ENCODE measurements at places on chromosomes 7 and 10.

GRCh38 chr10:32995751-32996150, 37.7 kb upstream of the ITGB1 start:
- no peak for DNase-seq

- DNase-seq, result no peak
These were observed 272.1 kb upstream of the IMMP2L start for GRCh38 chr7:111834367-111834766.

GRCh38 chr10:104232613-104233102, 494 bp upstream of the CFAP43 start:
- DNase-seq, result no peak

DNA sequence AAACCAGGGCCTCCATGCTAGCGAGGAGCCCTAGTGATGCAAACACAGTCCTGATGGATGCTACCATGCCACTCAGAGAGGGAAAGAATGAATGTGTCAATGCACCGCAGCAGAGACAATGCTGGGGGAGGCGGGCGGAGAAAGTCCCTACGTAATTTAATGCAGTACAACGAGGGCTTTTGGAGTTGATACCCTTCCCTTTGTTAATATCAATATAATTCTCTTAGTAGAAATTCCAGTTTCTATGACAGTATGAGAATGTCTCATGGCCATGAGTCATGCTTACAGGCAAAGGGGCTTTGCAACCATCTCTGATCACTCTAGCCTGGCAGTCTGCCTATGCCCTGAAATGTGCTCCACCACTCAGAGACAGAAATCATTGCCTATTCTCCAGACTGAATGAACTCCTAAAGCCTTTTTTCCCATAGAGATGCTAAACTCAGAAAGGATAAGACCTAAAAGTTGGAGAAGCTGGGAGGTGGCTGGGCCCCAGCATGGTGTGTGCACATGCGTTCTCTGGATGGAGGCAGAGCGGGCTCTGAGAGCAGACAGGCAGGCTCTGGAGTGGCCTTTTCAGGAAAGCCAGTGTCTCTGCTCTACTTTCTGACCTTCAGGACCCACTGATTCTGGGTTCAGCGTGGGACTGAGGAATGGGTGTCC, 20.3 kb upstream of the GIMAP2 start:
- no peak for DNase-seq

- DNase-seq, result peak; percentile 99
These were observed 553 bp upstream of the YWHAG start for GRCh38 chr7:76359111-76359977.

DNA sequence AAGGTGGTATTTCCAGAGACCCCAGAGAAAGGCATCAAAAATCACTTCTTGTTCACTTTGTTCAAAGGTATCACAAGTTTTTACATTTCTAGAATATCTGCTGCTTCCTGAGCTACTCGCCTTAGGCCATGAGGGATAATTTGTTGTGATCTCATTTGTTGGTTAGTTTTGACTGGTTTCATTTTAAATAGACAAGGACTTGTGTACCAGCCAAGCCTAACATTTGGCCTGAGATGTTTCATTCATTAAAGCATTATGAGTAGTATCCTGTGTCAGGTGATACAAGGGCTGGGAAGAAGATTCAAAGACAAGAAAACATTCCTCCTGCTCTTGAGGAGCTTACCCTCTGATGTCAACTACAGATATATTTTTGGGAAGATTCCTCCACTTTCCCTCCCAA, 170.3 kb upstream of the FAM171A1 start:
- no peak for DNase-seq

DNA sequence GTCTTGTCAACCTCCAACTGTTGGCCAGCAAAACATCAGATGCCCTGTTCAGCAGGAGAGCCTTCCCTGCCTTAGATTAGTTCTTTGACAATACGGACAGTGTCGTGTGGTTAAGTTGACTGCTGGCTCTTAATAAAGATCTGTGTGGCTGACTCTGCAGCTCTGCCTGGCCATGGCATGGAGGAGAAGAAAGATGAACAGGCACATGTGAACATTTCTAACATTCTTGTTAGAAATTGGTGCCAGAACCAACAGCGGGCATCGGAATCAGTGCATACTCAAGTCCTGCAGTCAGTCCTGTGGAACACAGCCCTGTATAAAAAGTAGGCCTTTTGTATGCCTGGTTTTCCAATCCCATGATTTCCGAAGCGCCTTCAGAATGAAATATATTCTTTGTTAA, 455.6 kb downstream of the POM121L12 start:
- peak; percentile 76 for DNase-seq

DNA sequence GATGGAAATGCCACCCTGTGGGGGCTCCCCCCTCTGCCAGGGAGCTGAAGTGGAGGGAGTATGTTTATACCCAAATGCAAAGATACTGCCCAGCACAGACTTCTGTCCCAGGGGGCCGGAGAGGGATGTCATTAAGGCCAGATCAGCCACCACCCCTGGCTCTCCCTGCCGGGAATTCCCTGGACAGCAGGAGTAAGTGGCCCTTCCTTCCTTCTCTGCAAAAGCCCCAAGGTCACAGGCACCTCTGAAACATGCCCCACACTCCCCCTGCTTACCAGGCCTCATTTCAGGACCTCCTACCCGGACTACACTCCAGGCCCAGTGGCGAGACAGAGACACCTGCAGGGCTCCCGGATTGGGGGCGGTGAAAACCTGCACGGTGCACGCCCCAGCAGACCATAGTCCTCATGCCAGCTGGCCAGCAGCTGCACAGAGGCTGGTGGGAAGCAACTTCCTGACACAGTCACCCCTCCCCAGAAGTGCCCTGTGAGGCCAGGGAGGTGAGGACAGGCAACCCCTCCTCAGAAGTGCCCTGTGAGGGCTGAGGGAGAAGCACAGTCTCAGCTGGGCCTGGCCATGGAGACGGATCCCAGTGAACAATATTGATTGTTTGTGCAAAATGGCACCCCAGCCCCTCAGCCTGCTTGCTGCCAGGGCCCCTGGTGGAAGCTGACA, 33.0 kb upstream of the RET start:
- no peak for DNase-seq

GRCh38 chr10:129365767-129366402, 101.2 kb upstream of the MGMT start:
- DNase-seq, result no peak

DNA sequence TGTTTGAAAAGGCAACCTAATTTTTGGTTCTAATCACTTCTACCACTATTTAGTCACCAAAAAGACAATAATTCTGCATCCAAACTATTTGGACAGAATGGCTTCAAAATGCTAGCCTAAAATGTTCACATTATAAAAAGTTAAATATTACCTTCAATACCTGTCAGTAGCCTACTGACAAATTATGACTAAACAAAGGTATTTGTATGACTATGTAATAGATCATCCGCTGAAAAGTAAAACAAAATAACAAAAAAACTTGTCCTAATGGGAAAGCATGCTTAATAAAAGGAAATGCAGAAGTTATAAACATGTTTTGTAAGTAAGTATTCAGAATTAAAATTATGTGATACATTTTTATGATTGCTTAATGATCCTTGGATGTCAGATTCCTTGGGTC, 36.6 kb downstream of the CD36 start:
- DNase-seq, result no peak

DNA sequence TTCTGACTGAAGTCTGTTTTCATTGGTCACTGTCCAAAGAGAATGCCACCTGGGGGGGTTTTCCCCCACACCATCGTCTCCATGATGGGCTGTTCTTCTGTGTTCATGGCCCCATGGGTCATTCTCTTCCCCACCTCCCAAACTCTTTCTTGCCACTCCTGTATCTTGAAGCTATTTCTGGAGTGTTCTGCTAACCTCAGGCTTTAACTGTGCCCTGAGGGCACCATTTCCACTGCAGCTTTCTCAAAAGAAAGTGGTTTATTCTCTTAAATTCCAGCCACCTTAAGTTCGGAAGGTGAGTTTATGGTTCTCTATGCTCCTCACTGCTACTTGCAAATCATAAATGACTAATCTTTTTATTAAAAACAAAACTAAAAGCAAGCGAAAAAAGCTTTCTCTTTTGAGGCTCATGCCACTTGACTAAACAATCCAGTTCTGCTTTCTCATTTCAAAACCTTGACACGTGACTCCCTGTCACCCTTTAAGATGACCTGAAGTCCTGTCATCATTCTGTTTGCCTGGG, 7.4 kb upstream of the APBB1IP start:
- DNase-seq, result no peak

DNA sequence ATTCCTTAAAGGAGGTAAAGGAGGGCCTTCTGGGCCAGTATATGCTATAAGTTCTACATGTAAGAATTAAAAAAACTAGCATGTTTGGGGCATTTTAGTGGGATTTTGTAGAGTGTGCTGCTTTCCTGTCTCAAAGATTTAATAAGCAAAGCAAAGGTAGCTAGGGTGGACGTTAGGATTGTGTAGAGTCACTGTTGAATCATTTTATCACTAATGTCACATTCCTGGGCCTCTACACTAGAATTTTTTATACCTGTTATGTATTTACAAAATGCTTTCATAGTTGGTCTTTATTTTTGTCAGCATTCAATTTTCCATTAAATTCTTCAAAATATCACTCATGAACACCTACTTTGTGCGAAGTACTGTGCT, 139.4 kb upstream of the PHYHIPL start:
- no peak for DNase-seq

- no peak for DNase-seq
These were observed 199.0 kb downstream of the PPP1R9A start for GRCh38 chr7:95106401-95106800.

GRCh38 chr7:121824276-121824675, 48.7 kb upstream of the PTPRZ1 start:
- DNase-seq, result no peak

DNA sequence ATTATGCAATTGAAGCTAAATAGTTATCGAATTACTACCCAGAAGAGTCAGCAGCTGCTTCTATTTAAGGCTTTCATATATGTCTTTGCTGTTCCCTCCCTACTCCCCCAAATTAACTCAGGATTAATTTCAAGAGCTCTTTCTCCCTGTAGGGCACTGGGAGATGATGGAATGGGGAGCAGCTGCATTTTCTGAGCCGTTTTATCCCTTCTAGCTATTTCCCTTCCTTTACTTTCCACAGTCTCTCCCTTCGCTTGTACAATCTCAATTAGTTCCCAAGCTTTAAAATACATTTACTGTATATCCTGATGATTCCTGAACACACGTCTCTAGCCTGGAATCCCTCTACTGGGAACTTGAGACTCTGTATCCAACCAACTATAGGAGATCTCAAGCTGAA, 19.8 kb upstream of the TSPAN12 start:
- DNase-seq, result peak; percentile 25

DNA sequence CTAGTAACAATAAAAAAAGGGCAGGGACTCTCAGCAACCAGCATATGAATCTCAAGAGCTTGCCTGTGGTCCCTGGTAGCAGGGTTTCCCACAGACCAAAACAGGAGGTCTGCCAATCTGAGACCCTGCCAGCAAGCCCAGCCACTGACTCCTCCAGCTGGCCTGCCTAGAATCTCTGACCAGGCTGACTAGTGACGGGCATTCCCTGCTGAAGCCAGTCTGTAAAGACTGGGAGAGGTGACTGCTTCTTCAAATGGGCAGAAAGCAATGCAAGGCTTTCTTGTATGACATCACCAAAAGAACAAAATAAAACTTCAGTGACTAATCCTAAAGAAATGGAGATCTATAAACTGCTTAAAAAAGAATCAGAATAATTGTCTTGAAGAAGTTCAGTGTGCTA, 249.4 kb downstream of the TCF7L2 start:
- no peak for DNase-seq

DNA sequence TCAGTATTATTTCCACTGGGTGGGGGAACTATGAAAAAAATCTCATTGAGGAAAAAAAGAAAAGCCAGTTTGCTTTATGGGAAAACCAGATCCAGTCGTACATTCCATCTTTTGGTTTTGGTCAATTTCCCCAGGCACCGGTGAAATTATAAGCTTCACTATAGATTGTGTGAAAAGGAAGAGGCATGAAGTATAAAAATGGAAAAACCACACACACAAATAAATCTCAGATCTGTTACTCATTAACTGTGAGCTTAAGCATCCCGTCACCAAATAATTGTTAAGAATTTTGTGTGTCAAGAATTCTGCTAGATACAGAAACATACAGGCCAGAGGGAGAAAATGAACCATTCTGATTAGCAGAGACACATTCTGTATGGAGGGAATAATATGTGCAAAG, 405.5 kb upstream of the CELF2 start:
- DNase-seq, result no peak

DNA sequence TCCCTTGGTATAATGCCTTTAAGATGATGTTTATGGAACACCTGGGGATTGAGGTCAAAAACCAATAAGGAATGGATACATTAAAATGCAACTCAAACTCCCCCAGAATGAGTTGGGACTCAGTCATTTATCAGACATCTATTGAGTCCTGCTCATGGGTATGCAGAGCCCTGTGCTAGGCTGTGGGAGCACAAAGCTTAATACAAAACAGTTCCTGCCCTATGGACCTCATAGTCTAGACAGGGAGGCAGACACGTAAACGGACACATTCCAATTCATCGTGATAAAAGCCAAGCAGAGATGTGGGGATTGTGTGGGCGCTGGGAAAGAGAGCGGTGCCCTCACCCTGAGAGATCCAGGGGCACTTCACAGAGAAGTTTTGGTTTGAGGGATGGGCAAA, 181.7 kb downstream of the PTEN start:
- DNase-seq, result no peak

All from right hindlimb (tissue), 1 donor.